MCF 10A (cell line): ENCODE measurements at places on chromosomes 2 and 18.

DNA sequence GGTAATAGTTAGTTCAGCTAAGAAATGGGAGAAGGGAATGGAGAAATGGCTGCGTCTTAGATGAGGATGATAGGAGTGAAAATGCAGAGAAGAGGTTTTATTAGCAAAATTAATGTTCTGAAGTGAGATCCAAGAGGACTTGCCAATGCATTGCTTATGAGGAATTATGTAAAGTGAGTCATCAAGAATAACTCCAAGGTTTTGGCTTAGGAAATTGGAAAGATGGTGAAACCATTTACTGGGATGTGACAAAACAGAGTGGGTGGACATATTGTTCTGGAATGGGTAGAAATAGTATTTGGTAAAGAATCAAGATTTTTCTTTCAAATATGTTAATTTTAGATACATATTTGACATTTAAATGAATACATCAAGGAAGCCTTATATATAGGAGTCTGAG is 306.6 kb upstream of the CYRIA start:
- H3K4me3 ChIP-seq: no peak overlapping the region
- H3K36me3 ChIP-seq: no peaks in the 10 kb centered on the region
- DNase-seq: peak; percentile 74

DNA sequence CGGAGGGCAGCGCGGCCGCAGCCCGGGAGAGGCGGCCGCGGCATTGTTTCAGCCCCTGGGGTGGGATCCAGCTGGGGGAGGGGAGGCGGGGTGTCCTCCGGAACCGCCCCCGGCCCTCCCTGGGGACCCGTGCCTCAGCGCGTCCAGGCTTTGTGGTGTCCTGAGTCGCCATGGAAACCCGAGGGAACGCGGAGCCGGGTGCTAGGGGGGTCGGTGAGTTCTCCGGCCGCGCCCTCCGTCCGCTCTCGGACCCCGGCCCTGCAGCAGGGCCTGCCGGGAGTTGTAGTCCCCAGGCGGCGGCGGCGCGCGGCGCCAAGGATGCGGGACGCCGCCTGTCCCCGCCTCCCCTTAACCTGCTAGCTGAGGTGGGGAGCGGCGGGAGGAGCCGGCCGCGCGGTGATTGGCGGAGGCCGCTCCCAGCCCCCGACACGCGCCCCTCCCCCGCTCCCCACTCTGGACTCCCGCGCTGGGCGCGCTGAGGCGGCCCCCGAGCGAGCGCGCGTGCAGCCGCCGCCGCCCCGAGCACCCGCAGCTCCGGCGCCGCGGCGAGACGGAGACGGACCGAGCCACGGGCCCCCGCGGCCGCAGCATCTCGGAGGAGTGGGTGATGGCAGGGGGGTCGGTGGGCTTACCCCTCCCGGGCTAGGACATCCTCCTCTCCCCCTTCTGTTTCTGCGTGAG is at the start of gene DPYSL5:
DPYSL5 (plus strand) TSS at position 478 of the 681 bp plus-strand sequence. CDS start 50,368 bp downstream, outside the sequence.
- no peaks in the 10 kb centered on the region for H3K4me1 ChIP-seq
- H3K4me3 ChIP-seq: no peak within 1 kb of the TSS
- no peak for DNase-seq
- H3K27me3 ChIP-seq: peaks cover 49% of the 10 kb centered on the region

- no peak overlapping the region for H3K4me3 ChIP-seq
- H3K27me3 ChIP-seq: no peaks in the 10 kb centered on the region
- no peaks in the 10 kb centered on the region for H3K36me3 ChIP-seq
- no peak for DNase-seq
- no peak overlapping the region for H3K27ac ChIP-seq
Measured at GRCh38 chr2:181407171-181407570, 50.0 kb upstream of the ITGA4 start.

DNA sequence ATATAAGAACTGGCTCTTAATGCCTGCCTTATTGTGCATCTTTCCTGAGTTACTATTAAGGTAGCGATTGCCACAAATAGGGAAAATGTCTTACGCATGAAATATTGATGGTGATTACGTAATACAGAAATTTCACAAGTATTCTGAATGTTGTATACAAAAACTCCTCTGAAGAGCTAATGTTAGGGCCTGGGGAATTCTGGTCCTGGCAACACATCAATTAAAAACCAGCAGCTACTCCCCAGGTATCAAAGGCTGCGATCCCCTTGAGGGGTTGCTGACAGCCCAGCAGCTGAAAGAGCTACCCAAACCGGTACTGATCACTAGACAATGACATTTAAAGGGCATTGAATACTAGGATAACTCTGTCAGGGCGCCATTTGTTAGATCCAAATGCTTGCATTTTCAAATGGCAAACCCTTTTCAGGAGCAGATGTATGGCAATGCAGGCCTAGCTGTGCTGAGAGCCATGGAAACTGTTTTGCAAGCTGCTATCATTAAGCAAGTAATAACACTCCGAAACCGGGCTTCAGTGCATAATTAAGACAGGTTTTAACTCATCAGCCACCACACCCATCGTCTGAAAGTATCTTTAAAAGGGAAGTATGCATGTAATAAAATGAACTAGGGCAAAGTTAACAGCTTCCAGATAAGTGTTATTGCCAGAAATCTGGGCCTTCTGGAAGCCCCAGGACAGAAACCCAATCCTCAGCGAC is 78.4 kb downstream of the CLHC1 start:
- H3K4me1 ChIP-seq: peaks cover 26% of the 10 kb centered on the region
- no peak overlapping the region for H3K27ac ChIP-seq
- H3K4me3 ChIP-seq: no peak overlapping the region
- no peaks in the 10 kb centered on the region for H3K27me3 ChIP-seq
- DNase-seq: peak; percentile 71

- H3K27me3 ChIP-seq: no peaks in the 10 kb centered on the region
- no peaks in the 10 kb centered on the region for H3K36me3 ChIP-seq
- DNase-seq: no peak
- H3K4me3 ChIP-seq: no peak overlapping the region
Measured at GRCh38 chr2:170723446-170723958, 8.4 kb downstream of the SP5 start.

- peaks cover 7% of the 10 kb centered on the region for H3K4me1 ChIP-seq
- DNase-seq: peak; percentile 91
- peak overlapping the region; percentile 90 for H3K27ac ChIP-seq
- peaks cover 24% of the 10 kb centered on the region for H3K36me3 ChIP-seq
- no peaks in the 10 kb centered on the region for H3K27me3 ChIP-seq
Measured at GRCh38 chr2:1742681-1743395, 1.5 kb downstream of the PXDN start.

DNA sequence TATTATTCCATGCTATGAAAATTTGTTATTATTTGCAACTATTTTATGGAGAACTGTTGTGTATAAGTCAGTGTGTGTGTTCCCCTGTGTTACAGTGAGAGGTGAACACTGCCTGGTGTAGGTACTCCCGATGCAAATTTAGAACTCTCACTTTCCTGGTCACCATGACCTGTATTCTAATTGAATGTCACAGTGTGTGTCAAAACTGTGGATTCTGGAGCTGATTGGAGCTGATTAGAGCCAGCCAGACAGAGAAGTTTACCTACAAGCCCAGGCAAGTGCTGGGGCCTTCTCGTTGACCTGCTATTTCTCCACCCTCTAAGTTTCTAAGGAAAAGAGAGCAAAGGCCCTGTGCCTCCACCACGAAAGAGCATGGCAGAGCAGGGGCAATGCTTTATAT is 216.0 kb downstream of the NYAP2 start:
- no peaks in the 10 kb centered on the region for H3K4me1 ChIP-seq
- H3K27me3 ChIP-seq: no peaks in the 10 kb centered on the region
- H3K27ac ChIP-seq: no peak overlapping the region
- no peaks in the 10 kb centered on the region for H3K36me3 ChIP-seq

- H3K27ac ChIP-seq: no peak overlapping the region
- no peak overlapping the region for H3K4me3 ChIP-seq
- H3K36me3 ChIP-seq: no peaks in the 10 kb centered on the region
Measured at GRCh38 chr2:148578493-148578884, 66.1 kb upstream of the EPC2 start.

DNA sequence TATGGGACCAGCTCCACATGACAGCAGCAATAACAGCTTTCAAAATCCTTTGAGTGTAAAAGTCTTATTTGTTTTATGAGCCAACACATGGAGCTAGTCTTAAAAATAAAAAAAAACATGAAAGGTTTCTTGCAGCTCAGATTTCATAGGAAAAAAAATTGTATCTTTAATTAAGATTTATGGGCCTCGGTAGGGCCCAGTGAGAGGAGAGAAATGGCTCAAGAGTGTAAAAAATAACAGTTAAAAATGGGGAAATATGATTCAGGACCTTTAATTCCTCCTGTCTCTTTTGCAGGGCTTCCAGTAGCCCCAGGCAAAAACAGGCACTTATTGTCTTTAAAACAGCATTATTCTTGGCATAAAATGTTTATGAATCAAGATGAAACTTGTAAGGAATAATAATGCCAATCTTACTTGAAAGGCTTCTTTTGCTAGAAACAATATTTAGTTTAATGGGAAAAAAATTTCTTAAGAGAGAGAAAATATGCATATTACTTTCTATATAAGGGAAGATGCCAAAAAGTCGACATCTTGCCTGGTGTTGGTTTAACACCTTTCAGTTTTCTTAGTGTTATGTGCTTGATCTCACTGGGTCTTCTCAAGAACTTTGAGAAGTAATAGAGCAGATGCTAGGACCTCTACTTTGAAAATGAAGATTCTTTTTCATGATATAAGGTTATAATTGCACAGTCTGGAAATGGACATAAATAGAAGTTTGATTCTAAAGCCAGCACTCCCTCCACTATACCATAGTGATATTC is 71.3 kb upstream of the SETBP1 start:
- H3K27ac ChIP-seq: peak overlapping the region; percentile 46
- no peaks in the 10 kb centered on the region for H3K36me3 ChIP-seq

GRCh38 chr18:43277164-43277600 is at the start of gene SYT4:
Gene SYT4, minus strand, starts transcription at chr18:43277490. Its CDS starts 209 bp downstream, at chr18:43277281.
- H3K4me1 ChIP-seq: no peaks in the 10 kb centered on the region
- DNase-seq: peak; percentile 56
- H3K4me3 ChIP-seq: no peak within 1 kb of the TSS
- no peaks in the 10 kb centered on the region for H3K36me3 ChIP-seq

GRCh38 chr2:80136338-80136737 is 168.2 kb downstream of the LRRTM1 start:
- no peaks in the 10 kb centered on the region for H3K4me1 ChIP-seq
- H3K27me3 ChIP-seq: no peaks in the 10 kb centered on the region
- no peak overlapping the region for H3K27ac ChIP-seq
- no peak for DNase-seq
- H3K4me3 ChIP-seq: no peak overlapping the region
- H3K36me3 ChIP-seq: no peaks in the 10 kb centered on the region

DNA sequence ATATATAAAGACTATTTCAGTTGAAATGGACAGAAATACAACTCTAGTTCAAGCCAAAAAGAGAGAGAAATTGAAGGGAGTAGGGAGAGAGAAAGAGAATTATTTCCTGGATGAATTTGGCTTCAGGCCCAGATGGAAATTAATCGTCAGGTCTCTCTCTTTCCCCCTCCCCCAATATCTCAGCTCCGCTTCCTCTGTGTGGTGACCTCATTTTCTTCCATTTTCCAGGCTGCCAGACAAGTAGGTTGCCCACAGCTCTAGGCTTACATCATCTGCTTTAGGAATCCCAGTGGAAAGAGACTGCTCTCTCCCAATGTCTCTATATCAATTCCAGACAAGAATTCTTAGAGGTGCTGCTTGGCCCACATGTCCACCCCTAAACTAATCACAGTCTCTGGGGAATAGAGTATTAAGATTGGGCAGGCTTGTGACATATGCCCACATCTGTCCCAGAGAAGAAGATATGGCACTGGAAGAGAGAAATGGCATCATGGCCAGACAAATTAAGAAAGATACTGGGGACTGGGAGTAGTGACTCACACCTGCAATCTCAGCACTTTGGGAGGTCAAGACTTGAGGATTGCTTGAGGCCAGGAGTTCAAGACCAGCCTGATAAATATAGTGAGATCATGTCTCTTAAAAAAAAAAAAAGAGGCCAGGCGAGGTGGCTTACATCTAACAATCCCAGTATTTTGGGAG is 37.2 kb upstream of the CFAP36 start:
- no peaks in the 10 kb centered on the region for H3K27me3 ChIP-seq
- DNase-seq: peak; percentile 28
- H3K27ac ChIP-seq: no peak overlapping the region
- H3K36me3 ChIP-seq: no peaks in the 10 kb centered on the region

GRCh38 chr2:120715353-120715752 is 20.3 kb upstream of the GLI2 start:
- no peaks in the 10 kb centered on the region for H3K27me3 ChIP-seq
- no peak overlapping the region for H3K27ac ChIP-seq
- no peak overlapping the region for H3K4me3 ChIP-seq

DNA sequence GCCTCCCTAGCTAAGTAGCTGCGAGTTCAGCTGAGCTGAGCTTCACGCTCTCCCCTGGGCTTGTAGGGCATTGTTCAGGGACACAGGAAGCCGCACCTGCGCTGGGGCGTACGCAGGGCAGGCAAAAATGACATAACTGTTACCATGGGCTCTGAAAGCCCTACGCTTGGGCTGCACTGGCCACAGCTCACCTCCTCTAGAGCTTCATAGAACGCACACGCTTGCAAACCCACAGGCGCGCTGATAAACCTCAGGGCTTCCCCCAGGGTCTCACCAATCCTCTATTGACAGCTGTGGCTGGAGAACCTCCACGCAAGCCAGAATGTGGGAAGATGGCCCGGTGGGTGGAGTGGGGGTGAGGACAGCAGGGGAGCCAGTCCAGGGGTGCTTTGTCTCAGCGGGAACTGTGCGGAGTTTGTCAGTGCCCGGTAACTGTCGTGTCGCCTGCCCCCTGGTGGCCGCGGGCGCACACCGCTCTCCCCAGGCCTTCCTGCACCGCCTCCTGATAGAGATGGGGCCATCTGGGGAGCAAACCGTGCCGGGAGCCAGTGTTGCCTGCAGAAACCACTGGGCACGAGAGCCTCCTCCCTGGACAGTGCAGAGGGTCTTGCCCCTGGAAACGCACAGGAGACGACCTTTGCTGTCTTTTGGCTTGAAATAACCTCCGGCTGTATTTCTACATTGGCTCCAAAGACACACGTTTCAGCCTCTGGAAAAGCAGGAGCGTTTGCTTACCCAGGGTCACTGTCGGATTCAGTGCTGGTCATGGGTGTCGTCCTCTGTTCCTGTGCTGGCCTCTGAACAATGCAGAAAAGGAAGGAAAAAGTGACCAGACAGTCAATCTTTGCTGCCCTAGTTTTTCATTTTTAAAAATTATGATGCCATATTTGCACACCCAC is 17.0 kb upstream of the CIDEA start:
- peaks cover 21% of the 10 kb centered on the region for H3K27me3 ChIP-seq
- H3K4me3 ChIP-seq: no peak overlapping the region
- H3K27ac ChIP-seq: no peak overlapping the region
- DNase-seq: peak; percentile 65

DNA sequence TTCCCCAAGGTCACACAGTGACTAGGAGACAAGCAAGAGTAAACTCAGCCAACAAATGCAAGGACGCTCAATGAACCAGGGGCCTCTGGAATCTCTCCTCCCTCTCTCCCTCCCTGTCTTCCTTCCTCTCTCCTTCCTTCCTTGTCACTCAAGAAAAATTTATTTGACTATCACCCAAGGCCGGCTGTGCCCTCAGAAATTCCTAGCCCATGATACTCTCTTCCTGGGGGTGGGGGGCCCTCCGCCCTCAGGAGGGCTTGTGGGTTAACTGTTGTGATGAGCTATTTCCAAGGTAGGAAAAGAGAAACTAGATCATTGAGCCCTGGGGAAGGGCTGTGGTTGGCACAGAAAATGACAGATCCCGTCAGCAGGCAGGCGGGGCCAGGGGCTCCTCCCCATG is 21.7 kb downstream of the INHBB start:
- no peaks in the 10 kb centered on the region for H3K36me3 ChIP-seq
- H3K27ac ChIP-seq: no peak overlapping the region
- peaks cover 14% of the 10 kb centered on the region for H3K27me3 ChIP-seq
- no peak overlapping the region for H3K4me3 ChIP-seq
- H3K4me1 ChIP-seq: no peaks in the 10 kb centered on the region

GRCh38 chr2:148876202-148876594 is 1.2 kb downstream of the KIF5C start:
- no peak overlapping the region for H3K4me3 ChIP-seq
- no peak overlapping the region for H3K27ac ChIP-seq
- no peak for DNase-seq
- H3K27me3 ChIP-seq: peaks cover 30% of the 10 kb centered on the region
